ENCODE measurements at places on chromosomes 11 and 22. TPM values are rescaled to one million over a fixed set of nuclear protein-coding genes. Genes with fewer than 3 reads are reported as not detected.

DNA sequence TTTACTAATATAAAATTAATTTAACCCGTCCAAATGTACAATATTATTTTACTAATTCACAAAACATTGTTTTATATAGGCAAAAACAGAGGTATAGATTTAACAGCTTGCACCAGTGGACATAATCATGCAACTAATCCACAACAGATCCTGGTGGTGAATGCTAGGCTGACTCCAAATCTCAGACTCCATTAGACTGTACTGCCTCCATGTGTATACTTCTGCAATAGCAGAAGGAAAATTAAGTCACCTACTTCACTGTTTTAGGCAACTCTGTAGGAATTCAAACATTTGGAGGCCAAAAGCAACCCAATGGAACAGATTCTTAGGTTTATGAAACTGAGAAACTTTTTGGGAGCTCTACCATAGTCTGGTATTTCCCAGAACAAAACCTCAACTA lies 30.0 kb upstream of the RAB39A start:
- no peaks in the 10 kb centered on the region for H3K4me1 ChIP-seq
- H3K4me3 ChIP-seq: no peak overlapping the region
- no peaks in the 10 kb centered on the region for H3K27me3 ChIP-seq
- no peak overlapping the region for H3K27ac ChIP-seq
- DNase-seq: no peak
- no peaks in the 10 kb centered on the region for H3K36me3 ChIP-seq

DNA sequence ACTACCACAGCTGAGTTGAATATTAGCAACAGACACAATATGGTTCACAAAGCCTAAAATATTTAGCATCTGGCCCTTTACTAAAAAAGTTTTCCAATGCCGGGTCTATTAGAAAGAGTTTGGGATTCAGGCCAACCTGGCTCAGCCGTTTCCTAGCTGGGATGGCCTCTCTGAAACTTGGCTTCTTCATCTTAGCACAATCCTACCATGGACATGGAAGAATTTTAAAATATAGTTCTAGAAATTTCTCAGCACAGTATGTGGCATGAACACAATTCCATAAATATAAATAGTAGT lies 103.8 kb downstream of the RRAS2 start:
- no peaks in the 10 kb centered on the region for H3K4me1 ChIP-seq
- no peak overlapping the region for H3K4me3 ChIP-seq
- H3K36me3 ChIP-seq: no peaks in the 10 kb centered on the region
- peaks cover 83% of the 10 kb centered on the region for H3K27me3 ChIP-seq

- H3K27me3 ChIP-seq: peaks cover 56% of the 10 kb centered on the region
- no peaks in the 10 kb centered on the region for H3K36me3 ChIP-seq
- no peak overlapping the region for H3K27ac ChIP-seq
These were observed 4.6 kb upstream of the MICAL3 start for GRCh38 chr22:18028817-18029527.

The EFCAB6 gene
- total RNA-seq: 2.0 TPM

The GLYAT gene
- total RNA-seq: not detected

All from endodermal cell (in vitro differentiated cells).